ENCODE measurements at places on chromosomes 3 and 15.

- no peak for DNase-seq
These were observed 193.8 kb upstream of the PPP2R3A start for GRCh38 chr3:135771760-135772159.

DNA sequence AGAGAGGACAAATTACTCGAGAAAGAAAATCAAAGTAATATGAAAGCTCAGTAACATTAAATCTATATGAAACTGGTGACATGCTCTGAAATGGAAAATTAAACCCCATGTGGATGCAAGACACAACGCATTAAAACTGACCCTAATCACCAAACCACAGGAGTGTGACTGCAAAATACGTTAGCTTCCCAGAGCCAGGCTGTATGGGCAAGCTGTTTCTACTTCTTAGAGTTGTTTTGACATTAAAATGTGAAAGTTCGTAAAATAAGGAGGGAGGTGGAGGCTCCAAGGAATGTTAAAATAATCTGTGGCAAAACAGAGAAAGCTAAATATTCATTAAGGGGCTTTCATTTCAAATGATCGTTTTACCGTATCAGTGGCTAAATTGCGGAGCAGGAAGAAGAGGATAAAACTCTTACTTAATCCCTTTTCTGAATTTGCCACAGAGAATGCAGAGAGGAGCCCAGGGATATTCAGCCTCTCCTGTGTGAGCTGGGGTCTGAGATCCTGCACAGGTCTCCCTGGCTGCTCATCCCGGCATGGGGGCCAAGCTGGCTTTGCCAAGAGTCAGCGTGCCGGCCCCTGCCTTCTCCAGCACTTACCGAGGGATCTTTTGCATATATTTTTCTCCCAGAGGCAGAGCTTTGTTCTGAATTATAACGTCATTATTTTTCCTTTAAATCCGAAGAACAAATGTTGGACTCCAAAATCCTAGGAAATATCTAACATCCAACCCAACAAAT, 239.8 kb upstream of the THBS1 start:
- DNase-seq = no peak

GRCh38 chr15:39719109-39719508, 63.5 kb downstream of the FSIP1 start:
- no peak for DNase-seq

GRCh38 chr15:77865106-77865610, 212.4 kb downstream of the TBC1D2B start:
- DNase-seq = no peak

All from NCI-H1436 (cell line).